ENCODE measurements at places on chromosomes 7 and 10. TPM values are rescaled to one million over a fixed set of nuclear protein-coding genes. Genes with fewer than 3 reads are reported as not detected.
A peak's percentile ranks its signal among the peaks of the same experiment; 100 is the strongest.

- DNase-seq: no peak
Observed at GRCh38 chr7:29598613-29599012, 35.0 kb downstream of the PRR15 start.

DNA sequence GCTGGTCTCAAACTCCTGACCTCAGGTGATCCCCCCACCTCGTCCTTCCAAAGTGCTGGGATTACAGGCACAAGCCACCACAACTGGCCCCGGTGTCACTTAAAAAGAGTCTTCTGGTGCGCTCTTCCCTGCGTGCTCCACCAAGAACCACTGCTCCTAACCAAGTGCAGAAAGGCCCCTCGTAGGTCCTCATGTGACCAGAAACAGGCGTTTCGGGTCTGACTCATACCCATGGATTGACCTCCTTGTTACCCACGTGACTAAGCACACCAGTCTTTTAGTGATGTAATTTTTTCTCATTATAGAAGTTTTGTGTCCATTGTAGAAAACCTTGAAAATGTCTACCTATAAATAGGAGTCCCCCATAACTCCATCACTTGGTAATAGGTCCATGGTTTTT lies 13.9 kb downstream of the FKBP6 start:
- no peak for DNase-seq

- DNase-seq: no peak
Observed at GRCh38 chr10:131843881-131844284, 56.9 kb upstream of the PPP2R2D start.

DNA sequence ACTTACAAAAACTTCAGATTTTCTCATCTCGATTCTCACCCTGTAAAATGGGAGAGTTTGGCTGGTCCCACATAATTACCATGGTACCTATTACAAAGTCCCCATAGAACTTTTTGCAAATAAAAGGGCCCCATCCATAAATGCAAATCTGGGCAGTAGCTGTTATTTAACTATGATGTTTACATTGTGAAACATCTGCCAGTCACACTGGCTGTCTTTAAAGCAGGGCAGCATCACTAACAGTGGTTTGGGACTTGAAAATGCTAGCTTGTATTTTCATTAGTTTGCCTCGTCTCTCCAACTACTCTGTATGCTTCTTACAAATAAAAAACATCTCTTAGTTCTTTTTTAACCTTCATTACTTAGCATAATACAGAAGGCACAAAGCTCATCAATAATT lies 240.7 kb downstream of the FZD1 start:
- no peak for DNase-seq

DNA sequence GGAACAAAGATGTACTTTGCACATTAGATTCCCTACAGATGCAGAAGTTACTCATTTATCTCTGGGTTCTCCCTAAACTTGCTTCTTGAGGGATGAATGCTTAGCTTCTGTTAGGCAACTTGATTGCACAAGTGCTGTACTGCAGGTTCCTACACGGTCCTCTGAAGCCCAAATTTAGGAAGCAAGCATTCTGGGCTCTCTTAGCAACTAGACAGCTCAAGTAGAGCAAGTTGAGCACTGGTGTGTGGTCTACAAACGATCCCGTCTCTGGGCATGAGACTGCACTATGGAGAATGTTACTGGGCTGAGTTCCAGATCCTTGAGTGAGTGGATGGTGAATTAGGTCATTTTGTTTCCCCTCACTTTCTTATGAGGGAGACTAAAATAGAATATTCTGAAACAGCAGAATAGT lies 14.3 kb downstream of the SEMA3D start:
- peak; percentile 15 for DNase-seq

DNA sequence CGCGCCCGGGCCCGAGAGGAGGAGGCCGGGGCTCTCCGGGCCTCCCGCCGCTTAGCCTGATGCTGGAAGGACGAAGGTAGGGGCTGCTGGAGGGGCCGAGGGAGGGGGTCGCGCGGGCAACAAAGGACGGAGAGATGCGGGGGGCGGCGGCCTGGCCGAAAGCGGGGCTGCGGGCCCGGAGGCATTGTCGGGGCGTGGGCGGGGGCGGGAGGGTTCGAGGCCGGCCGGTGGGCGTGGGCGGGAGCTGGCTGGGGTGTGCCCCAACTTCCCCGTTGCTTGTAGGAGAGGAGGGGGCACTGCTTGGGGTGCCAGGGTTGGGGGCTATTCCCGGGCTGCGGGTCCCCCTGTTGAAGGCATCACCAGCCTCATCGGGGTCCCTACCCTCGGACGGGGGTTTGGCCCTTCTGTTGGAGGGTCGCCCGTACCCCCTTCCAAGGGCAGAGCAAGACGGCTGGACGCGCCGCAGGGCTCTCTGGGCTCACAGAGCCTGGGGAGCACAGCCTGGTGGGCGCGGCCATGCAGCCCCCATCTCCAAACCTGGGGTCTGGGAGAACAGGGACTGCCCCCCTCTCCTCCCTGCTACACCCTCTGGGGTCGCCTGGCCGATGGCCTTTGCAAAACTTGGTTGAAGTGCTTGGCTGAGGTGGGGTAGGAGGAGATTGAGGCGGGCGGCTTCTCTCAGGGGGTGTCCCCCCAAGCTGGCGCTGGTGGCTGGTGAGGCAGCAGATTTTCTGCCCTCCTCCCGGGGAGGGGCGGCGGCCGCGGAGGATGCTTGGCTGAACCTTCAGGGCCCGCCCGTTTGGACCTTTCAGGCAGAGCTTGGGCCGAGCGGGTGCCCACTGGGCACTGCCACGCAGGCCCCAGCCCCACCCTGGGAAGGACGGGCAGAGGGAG lies 699 bp downstream of the CLIP2 start:
- DNase-seq: no peak

GRCh38 chr10:30842185-30842584 lies 189.5 kb downstream of the ZNF438 start:
- no peak for DNase-seq

DNA sequence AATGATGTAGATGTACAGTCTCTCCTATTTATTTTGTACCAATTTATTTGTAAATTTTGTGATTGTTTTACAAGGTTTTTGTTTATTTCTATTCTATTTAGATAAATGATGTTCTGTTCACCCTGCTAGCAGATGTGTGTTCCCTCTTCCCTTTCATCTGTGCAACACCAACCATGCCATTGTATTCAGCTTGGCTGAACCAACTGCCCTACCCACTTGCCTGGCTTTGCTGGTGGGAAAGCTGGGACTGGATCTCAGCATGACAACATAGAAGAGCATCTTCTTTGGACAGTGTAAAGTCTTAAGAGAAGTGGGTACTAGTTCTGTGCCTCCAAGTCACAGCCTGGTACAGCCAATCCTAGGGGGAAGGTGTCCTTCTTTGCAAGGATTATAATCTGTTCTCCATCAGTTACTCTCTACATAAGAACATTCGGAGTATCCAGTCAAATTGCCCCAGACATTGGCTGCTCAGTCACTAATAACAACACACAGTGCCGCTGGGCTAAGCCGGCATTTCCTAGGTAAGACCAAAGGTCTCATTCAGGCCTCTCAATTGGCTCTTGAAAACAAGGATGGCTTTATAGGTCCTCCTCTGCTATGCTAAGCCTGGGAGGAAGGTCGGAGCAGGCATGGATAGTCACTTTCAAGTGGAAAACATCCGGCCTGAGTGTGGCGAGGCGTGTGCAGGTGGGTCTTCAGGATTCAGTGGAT lies 109.7 kb downstream of the NT5C2 start:
- no peak for DNase-seq

- peak; percentile 75 for DNase-seq
Observed at GRCh38 chr10:22849077-22849805, 78.6 kb upstream of the ARMC3 start.

GRCh38 chr10:72567889-72568640 lies 57.8 kb downstream of the MICU1 start:
- no peak for DNase-seq

GRCh38 chr10:35685402-35685801 lies 43.3 kb upstream of the FZD8 start:
- no peak for DNase-seq

DNA sequence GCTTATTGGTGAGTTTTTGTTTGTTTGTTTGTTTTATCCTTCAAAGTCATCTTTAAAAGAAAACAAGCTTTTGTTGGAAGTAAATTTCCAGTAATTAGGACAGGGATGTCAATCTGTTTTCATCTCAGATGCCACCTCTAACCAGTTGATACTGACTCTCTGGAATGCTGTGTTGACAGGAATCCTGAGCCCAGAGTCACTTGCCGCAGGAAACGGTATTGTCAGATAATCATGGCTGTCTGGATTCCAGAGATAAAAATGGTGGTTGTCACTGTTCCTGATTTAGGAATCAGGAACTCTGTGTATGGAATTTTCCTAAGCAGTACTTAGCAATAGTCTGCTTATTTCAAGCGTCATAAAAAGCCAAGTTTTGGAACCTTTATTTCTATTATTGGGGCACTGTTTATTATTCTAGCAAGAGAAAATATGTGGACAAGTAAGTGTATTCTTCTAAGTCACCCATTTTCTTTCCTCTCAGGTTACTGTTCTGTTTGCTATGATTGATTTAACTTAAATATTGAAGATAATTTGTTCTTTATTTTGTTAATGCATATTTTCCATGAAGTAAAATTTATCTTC lies 39.2 kb downstream of the CDC123 start:
- DNase-seq: no peak

VSTM4 gene
- 46.4 TPM for total RNA-seq

EPHA1 gene
- total RNA-seq: 0.41 TPM

GPNMB gene
- total RNA-seq: 139 TPM

CCNJ gene
- 6.5 TPM for total RNA-seq

ARL5B gene
- 18.6 TPM for total RNA-seq
